ENCODE measurements at places on chromosomes 2 and 18.
A peak's percentile ranks its signal among the peaks of the same experiment; 100 is the strongest.

DNA sequence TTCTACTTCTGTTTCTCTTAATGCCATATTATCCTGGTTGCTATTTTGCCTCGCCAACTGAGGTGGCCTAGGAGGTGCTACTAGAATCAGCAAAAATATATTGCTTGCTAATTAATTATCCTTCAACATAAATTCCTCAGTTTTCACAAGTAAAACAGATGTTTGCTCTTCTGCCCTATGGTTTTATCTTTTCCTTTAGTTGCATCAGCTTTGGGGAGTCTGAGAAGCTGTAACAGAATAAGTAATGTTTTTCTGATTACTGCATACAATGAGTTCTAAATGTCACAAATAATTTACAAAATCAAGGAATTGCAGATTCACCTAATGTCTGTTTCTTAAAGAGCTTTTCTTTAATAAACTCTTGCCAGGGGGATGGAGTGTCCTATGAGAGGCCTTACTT is 36.7 kb downstream of the GULP1 start:
- no peak for DNase-seq

- DNase-seq: no peak
Observed at GRCh38 chr2:170271340-170271739, 93.4 kb downstream of the MYO3B start.

GRCh38 chr2:234661175-234661574 is 164.3 kb upstream of the ARL4C start:
- no peak for DNase-seq

- no peak for DNase-seq
Observed at GRCh38 chr2:20641123-20641985, 9.5 kb downstream of the HS1BP3 start.

DNA sequence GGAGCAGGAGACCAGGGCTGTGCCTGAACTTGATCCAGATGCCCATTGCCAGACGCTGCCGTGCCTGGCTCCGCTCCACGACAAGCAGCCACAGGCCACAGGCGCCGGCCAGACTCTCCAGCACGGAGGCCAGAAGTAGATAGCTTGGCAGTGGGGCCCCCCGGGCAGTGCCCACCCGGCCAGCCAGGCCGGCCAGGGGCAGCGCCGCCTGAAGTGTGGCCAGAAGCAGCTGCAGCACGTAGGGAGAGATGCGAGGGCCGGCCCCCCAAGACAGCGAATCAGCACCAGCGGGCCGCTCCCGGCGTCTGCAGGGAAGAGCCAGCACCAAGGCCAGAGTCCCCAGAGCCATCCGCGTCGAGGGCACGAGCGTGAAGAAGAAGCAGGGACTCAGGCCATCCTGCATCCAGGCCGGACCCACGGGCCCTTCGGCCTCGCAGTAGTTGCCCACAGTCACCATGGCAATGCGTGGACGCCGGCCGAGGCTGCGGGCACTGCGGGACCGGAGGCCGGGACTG is 484 bp downstream of the ABCB6 start:
- no peak for DNase-seq

GRCh38 chr2:176744146-176744545 is 468.4 kb upstream of the HNRNPA3 start:
- DNase-seq: no peak

- no peak for DNase-seq
Observed at GRCh38 chr2:28321426-28321825, 71.2 kb upstream of the FOSL2 start.

- peak; percentile 24 for DNase-seq
Observed at GRCh38 chr2:3001615-3002560, 375.7 kb downstream of the EIPR1 start.

GRCh38 chr18:63868546-63868945 is 19.0 kb upstream of the SERPINB2 start:
- no peak for DNase-seq

DNA sequence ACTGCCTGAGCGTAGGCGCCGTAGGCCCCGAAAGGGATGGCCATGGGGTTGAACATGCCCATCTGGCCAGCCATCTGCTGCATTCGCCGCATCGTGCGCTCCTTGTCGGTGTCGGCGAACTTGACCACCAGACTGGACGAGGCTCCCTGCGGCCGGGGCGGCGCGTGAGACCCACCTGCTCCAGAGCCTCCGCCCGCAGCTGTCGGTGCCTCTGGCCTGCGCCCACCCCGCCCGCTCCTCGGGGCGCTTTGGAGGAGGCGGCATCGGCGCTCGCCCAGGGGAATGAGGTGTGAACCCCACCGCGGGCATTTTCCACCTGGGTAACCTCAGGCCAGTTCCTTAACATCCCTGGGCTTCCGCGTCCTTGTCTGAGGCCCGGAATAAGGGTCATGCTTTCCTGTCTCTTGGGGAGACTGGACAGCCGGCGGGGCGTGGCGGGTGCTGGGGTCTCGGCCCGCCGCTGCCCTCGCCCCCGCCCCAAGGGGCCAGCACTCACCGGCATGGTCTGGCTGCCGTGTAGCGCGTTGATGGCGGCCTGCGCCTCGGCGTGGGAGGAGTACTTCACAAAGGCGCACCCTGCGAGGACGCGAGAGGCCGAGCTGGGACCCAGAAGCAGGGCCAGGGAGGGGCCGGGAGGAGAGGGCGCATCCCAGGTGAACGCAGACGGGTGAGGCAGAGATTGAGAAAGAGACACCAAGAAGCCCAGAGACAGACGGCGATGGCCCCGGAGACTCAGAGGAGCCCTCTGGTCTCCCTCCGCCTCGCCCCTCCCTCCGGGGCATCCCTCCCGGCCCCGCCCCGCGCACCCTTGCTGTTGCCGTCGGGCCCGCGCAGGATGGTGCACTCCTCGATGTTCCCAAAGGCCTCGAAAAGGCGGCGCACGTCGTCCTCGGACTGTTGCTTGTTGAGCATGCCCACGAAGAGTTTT is 291.0 kb downstream of the CELF4 start:
- no peak for DNase-seq

DNA sequence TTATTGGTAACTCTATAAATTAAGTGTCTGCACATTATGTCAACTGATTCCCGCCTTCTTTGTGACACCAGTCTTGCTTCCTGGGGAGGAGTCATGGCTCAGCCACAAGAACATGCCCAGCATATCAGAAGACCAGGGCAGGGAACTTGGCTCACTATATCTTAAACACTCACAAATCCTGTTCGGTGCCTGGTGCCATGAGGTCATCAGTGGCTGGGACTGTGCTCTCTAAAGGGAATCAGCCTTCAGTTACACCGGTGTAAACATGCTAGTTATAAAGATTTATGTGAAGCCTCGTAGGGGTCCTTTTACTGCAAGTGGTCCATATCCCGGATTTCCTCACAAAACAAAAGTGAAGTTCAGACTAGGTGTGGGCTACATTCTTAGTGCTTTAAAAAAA is 73.1 kb upstream of the ZNF521 start:
- DNase-seq: no peak

DNA sequence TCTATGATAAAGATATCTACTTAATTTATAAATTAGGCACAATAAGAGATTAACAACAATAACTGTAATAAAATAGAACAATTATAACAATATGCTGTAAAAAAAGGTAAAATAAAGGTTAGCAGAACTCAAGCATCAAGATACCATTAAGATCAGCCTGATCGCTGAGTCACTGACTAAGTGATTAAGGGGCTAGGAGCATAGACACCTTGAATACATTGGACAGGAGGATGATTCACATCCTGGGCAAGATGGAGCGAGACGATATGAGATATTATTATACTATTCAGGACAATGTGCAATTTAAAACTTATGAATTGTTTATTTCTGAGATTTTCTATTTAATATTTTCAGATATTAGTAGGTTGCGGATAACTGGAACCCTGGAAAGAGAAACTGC is 1277.8 kb upstream of the ZEB2 start:
- DNase-seq: no peak

DNA sequence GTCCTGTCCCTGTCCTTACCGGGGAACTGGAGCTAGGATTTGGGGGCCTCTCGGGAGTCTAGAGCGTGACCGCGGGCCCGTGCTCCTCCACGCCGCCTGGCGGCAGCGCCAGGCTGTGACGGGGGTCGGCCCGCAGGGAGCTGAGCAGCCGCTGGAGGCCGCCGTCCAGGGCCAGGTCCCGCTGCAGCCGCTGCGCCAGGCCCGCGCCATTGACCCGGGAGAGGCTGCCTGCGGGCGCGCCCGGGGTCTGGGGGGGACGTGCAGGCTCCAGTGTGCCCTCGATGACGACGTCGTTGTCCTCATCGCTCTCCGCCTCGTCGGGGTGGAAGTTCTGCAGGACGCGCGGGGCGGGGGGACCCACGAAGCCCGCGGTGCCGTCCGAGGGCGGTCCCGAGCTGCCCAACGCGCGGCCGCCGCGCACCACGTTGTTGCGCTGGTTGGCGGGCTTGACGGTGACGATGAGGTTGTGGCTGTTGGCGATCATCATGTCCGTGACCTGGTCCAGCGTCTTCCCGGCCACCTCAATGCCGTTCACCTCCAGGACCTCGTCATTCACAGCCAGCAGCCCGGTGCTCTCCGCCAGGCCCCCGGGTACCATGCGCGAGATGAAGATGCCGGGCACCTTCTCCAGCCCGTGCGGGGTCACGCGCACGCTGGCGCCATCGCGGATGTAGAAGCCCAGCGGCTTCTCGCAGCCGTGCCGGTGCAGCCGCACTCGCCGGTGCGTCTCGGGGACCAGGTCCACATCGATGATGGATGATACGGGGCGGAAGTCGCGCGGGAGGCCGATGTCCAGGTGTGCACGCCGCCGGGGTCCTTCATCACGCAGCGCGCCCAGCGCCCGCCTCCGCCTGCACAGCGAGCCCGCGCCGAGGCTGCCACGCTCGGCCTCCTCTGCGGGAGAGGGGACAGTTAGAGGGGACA is 50.9 kb downstream of the ADNP2 start:
- no peak for DNase-seq

DNA sequence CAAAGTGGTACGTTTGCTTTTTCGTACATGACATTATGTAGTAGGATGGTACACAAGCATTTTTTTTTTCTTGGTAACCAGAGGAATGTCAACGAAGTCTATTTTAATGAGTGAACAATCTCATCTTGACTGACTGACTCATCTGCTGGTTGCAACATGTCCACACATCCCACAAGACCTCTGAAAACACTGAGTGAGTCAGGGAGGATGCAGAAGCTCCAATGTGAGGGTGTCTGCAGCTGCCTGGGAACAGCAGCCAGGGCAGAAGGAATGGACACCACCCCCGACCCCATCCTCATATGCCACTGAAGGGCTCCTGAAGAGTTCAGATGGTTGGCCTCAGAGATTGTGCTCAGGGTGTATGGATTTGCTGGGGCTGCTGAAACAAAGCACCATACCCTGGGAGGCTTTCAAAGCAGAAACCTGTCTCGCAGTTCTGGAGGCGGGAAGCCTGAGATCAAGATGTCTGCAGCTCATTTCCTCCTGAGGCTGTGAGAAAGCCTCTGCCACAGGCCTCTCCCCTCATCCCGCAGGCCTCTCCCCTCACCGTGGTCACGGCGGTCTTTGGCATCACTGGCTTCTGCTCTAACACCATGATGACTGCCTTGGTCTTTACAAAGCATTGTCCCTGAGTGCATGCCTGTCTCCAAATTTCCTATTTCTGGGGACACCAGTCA is 124.6 kb downstream of the LRATD1 start:
- DNase-seq: no peak

DNA sequence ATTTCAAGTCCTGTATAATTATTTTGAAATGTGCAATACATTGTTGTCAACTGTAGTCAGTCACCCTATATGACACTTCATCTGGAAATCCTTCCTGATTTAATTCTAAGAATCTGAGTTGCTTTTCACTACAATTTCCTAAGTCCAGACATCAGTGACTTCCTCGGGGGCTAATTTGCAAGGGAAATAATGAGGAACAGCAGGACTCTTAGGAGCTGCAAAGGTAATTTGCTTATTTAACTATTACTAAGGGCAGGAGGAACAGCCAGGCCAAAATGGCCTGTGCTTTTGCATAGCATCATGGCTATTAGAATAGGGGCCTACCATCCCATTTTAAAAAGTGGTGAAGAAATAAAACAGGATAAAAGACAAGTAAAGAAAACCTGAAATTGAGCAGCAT is 178.8 kb downstream of the MC4R start:
- no peak for DNase-seq

- DNase-seq: no peak
Observed at GRCh38 chr2:42902939-42903709, 110.7 kb upstream of the HAAO start.

DNA sequence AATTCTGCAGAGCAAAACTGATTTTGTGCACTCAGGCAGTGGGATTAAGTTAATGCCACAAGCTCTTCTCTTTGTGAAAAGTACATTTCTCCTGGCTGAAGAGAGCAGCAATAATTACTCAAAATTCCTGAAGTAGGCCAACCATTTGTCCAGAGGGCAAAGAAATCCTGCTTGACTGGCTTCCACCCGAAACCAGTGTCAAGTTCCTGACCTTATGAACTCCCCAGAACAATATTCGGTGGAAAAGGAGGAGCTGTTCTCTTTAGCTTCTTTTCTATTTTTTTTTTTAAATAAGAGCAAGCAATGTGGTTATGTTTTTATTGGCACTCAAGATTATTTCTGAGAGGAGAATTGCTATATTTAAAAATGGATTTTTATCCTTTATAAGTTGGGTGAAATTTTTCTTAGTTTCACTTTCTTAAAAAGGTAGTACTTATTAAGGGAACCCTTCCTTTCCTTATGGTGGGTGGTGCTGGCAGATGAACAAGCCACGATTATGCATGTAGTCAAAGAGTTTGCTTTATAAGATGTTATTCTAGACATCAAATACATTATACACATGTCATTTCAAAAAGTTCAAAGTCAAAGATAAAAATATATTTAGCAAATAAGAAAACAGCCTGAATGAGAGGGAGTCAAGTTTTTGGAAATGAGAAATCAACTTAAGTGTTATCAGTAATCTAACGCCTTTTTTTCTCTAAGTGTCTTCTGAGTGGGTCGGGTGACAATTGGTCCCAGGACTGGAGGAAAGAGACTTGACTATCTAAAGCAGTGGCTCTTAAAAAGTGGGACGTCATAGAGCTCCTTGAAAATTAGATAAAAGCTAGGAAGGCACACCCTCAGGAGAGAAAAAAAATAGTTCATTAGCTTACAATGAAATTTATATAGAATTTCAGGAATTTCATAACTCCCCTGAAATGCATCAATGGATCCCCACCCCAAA is 194.5 kb downstream of the IKZF2 start:
- no peak for DNase-seq

GRCh38 chr2:66692521-66693054 is 257.7 kb downstream of the MEIS1 start:
- DNase-seq: no peak
